NCI-H446 treated with DMSO at 0.1 percent for 48 hours (cell line): ENCODE measurements at places on chromosomes 12 and 14.

GRCh38 chr12:26822026-26822425 lies 11.0 kb downstream of the ITPR2 start:
- no peak for DNase-seq

GRCh38 chr14:35068238-35069012 lies 22.4 kb downstream of the FAM177A1 start:
- no peak for DNase-seq

GRCh38 chr14:100339766-100340422 lies 16.8 kb downstream of the SLC25A47 start:
- DNase-seq = no peak

DNA sequence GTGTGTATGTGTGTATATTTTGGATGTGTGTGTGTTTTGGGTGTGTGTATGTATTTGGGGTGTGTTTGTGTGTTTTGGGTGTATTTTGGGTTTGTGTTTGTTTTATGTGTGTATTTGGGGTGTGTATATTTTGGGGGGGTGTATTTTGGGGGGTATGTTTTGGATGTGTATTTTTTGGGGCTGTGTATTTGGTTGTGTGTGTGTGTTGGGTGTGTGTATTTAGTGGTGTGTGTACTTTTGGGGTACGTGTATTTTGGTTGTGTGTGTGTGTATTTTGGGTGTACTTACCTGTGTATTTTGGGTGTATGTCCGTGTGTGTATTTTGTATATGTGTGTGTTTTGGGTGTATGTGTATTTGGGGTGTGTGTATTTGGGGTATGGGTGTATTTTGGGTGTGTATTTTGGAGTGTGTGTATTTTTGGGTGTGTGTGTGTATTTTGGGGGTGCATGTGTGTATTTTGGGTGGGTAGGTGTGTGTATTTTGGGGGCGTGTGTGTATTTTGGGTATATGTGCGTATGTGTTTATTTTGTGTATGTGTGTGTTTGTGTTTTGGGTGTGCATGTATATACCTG lies 16.7 kb upstream of the TCTN2 start:
- no peak for DNase-seq

DNA sequence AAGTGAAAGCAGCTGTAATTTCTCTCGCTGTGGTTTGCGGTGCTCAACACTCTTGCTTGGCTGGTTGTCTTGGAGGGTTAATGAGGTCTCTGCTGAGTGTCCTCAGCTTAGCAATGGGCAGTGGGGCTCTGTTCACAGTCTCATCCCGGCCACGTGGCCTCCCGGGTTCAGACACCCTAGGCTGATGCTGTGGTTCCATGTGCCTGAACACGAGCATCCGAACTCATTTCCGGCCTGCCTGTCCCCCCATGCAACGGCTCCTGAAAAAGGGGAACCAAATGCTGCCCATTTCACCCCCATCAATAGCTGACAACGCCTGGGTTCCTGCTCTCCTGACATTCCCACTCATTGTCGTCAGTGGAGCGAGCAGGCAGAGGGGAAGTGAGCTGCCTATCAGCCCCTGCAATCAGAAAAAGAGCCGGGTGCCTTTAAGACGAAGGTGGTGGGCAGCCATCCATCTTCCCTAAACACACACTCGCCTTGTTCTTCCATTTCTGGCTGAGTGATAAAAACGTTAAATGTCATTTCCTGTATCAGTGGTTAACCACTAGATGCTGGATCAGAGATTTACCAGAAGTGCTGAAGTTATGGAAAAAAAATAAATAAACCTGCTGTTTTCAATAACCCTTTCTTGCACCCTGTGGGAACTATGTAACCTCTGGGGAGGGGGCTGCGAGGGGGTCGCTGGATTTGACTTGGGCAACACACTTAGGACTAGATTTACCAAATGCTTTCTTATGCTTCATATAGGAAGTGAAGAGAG lies 60.3 kb upstream of the BCL2L14 start:
- no peak for DNase-seq

- no peak for DNase-seq
Observed at GRCh38 chr14:59698793-59699192, 122.2 kb upstream of the CCDC175 start.

DNA sequence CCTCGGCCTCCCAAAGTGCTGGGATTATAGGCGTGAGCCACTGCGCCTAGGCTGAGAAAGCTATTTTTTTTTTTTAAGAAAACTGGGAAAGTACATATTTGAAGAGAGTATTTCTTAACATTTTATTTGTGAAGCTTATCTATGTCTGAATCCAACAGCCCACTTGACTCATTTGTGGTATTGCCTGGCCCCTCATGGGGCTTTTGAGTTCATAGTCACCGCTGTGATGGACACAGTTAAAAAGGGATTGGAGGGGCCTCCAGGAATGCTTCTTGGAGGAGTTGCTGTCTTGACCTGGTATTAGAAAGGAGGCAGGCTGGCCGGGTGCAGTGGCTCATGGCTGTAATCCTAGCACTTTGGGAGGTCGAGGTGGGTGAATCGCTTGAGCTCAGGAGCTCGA lies 26.5 kb downstream of the BCL7A start:
- DNase-seq = no peak

DNA sequence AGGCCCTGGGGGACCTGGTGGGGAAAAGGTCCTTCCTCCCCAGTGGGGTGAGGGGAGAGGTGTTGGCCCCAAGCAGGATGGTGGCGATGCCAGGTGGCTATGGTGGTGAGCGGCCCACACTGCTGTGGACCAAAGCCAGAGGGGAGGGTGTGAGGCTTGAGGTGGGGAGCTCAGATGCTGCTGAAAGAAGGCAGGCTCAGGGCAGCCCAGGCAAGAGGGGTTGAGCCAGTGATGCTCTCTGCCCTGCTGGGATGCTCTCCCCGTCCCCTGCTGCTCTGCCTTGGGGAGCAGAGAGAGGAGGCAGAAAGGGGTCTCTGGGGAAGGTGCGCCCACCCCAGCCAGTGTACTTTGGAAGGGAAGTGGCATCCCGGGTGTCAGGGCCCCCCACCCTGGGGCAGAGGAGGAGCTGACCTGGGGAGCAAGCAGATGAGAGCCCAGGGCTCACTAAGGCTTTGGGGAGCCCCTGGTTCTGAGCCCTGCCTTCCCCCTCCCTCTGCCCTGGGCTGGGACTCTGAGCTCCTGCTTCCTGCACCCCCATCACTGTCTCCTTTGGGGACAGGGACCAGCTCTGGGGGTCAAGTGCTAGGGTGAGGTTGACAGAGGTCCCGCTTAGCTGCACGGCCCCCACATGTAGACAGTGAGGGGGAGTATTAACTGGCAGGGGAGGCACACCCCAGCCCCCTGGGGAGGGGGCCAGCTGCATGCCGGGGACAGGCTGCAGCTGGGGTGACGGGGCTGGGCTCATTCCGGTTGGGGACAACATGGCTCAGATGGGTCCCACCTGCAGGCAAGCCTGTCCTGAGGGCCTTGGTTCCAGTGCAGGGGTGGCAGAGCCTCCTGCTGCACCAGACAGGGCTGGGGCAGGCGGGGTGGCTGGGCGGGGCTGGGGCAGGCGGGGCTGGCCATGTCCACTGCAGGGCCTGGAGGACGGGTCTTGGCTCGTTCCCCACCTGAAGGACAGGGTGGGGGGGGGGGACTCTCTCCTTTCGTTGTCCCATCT lies 124.4 kb downstream of the KIF26A start:
- no peak for DNase-seq

DNA sequence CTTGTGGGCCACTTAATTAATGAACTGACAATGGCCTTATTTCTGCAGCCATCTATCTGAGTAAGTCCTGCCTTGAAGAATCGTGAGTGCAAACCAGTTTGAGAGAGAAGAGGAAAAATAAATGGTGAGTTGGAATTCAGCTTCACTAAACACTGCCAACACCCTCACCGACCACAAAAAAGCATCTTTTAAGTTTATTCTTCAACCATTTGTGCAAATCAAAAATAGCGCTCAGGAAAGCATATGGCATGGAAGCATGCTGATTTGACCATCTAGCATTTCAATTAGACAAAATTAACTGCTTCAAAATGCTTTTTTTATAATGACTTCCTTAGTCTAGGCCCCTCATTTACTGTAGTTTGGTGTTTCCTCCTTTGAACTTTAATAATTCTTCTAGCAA lies 294.0 kb downstream of the PPFIA2 start:
- no peak for DNase-seq

DNA sequence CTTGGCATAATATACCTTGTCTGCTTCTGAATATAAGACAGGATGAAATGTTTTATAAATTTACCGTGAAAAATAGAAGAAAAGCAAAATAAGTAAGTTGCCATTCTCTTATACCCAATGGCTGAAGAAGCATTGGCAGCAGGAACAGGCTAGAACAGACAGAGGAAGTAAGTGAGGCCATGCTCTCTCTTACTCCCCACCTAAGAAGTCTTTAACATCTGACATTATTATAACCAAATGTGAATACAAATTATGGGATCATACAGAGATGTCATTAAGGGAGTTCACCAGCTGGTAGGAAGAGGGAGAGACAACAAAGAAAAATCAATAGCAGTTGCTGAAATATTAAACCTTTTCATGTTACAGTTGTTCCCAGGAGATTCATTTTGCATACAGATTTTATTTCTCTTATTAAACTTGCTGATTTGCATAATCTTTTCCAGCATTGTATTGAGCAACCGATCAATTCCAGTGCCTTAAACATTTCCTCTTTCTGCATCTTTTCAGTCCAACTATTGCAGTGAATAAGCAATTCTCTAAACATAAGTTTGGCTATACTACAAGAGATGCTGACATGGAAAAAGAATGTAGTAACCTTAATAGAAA lies 270.6 kb downstream of the SLC6A15 start:
- DNase-seq = peak; percentile 64

- no peak for DNase-seq
Observed at GRCh38 chr14:34335968-34336367, 126.1 kb downstream of the SPTSSA start.

DNA sequence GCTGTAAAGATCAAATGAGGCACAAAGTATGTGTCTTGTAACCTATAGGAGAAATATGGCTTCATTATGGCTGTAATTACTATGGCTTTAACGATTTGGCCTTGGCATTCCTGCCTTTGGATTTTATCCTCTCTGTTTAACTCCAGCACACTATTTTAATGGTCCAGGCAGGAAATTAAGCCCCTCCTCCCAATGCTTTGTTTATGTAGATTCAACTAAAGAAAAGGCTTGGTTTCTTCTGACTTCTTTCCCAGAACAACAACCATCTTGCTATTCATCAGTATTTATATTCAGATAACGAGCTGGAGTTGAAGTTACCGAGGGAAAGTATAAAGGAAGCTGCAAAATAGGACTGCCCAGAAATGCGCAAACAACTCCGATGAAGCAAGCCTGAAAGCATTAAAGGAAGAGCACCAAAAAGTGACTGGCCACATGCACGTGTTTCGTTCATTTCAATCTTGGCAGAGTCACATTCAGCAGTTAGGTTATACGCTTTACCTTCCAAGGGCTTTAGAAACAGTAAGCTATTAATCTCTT lies 104.6 kb downstream of the NELL2 start:
- DNase-seq = no peak

GRCh38 chr12:107650977-107651376 lies 34.6 kb upstream of the PWP1 start:
- DNase-seq = no peak

DNA sequence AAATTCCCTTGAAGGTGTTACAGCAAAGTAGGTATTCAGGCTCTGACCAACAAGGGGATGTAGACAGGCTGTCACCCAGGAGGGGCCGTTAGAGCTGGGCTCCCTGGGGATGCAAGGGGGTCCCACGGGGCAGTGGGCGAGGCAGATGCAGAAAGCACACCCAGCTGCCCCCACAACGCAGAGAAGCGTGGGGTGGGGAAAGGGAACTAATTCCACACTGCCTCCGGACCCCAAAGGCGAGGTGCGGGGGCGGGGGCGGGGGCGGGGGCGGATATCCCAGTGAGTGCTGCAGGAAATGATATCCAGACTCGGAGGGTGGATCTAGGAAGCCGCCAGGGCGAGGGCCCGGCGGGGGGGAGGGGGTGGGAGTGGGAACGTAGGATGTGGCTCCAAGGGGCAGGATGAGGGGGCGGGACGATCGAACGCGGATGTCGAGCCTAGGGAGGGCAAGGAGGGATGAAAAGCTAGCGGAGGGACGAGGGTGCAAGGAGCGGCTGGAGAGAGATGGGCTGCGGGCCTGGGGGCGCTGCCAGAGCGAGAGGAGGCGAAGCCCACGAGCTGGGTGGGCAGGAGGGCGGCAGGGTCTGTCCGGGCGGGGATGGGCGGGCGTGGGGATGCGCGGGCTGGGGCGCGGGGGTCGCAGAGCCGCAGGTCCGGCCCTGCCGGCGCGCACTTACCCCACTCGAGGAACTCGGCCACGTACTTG lies 874 bp downstream of the CDC42BPB start:
- no peak for DNase-seq

DNA sequence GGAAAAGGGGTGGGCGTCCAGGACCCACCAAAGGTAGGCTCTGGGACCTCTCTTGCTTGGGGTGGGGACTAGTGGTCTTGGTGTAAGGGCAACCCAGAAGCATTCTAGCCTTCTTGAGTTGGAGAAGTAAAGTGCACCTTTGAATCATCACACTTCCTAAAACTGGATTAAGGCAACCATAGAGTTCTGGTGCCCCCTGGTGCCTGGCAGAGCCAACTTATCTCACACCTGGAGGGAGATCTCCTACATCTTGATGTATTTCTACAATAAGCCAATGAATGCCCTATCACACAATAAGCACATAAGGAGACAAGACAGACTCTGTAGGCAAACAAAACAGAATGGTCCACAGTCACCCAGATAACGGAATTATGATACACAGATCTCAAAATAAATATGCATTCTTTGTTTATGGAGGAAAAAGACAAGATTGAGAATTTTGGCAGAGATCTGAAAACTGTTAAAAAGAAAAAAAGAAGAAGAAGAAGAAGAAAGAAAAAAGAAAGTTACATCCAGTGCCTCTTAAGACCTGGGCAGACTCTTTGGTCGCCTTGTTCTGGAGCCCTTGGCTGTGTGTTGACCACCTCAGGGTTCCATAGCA lies 95.9 kb upstream of the PPP2R5C start:
- no peak for DNase-seq

- DNase-seq = no peak
Observed at GRCh38 chr12:91250273-91250665, 67.7 kb upstream of the DCN start.

DNA sequence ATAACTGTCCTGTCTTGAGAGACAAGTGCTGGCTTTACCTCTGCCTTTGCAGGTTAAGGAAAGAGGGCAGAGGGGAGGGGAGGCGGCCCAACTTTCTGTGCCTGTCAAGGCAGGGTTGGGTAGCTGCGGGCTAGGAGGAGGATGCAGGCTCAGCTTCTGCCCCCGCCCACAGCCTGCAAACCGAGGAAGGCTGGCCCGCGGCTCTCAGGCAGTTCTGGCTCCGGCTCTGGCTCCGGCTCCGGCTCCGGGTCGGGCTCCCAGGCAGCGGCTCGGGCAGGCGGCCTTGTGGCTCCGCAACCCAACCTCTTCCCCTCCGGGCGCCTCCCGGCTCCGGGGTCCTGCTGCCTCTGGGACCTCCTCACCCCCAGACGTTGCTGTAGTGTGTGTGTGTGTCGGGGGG lies 92.9 kb downstream of the TMEM30B start:
- no peak for DNase-seq

DNA sequence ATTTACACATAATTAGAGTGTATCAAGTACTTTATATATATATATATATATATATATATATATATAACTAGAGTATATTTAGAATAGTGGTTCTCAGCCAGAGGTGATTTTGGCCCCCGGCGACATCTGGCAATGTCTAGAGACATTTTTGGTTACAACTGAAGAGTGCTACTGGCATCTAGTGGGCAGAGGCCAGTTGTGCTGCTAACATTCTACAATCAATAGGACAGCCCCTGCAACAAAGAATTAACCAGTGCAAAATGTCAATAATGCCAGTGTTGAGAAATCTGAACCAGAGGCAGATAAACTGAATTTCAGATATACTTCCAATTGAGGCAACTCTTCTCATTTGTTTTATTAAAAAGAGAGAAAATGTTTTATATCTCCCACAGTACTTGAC lies 8.9 kb downstream of the GTF2A1 start:
- no peak for DNase-seq
